Forelimb muscle (tissue), 1 donor: ENCODE measurements at places on chromosomes 2 and 18.

DNA sequence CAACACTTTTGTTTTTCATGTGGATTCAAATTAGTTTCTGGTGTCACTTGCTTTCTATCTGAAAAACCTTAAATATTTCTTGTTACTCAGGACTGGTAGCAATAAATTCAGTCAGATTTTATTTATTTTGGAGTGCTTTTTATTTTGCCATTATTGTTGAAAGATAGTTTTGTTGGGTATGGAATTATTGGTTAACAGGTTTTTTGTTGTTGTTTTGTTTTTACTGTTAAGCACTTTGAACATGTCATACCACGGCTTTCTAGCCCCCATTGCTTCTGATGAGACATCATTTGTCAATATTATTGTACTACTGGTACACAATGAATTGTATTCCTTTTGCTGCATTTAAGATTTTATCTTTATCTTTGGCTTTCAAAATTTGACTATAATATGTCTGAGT is 12.9 kb upstream of the SFT2D3 start:
- no peak for DNase-seq

- no peak for DNase-seq
Observed at GRCh38 chr18:62379051-62379450, 53.9 kb downstream of the TNFRSF11A start.

GRCh38 chr2:46653539-46653938 is 174.2 kb downstream of the TMEM247 start:
- DNase-seq: no peak

DNA sequence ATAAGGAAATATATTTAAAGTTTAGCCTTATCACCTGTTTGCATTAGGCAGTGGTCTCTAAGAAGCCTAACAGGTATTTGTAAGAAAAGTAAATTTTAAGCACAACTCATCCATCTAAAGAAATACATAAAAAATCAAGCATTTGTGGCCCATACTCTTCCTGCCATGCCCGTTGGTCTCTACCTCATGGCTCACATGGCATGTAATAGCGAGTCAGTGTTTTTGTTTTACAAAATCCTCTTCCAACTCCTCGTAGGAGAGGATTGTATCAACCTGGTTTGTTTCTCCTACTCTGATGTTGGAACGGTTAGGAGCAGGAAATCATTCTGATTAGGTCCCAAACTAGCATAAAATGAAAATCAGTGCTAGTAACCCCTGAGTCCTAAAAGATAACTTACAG is 91.8 kb downstream of the FMNL2 start:
- DNase-seq: no peak

- no peak for DNase-seq
Observed at GRCh38 chr2:209946539-209946938, 55.9 kb upstream of the RPE start.

DNA sequence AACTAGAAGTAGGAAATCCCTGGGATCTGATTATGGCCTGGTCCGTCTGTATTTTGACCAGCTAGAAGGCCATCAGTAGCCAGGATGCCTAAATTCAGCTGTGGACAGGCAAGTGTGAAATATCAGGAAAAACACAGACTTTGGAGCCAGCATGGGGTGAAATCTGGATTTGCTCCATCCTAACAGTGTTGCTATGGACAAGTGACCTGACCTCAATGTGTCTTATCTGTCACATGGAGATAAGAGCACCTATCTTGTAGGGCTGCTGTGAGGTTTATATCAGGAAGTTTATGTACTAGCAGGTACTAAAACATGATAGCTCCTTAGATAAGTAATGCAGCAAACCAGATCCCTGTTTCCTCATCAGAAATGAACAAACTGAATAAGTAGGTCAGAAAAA is 460.4 kb downstream of the STK39 start:
- DNase-seq: no peak

DNA sequence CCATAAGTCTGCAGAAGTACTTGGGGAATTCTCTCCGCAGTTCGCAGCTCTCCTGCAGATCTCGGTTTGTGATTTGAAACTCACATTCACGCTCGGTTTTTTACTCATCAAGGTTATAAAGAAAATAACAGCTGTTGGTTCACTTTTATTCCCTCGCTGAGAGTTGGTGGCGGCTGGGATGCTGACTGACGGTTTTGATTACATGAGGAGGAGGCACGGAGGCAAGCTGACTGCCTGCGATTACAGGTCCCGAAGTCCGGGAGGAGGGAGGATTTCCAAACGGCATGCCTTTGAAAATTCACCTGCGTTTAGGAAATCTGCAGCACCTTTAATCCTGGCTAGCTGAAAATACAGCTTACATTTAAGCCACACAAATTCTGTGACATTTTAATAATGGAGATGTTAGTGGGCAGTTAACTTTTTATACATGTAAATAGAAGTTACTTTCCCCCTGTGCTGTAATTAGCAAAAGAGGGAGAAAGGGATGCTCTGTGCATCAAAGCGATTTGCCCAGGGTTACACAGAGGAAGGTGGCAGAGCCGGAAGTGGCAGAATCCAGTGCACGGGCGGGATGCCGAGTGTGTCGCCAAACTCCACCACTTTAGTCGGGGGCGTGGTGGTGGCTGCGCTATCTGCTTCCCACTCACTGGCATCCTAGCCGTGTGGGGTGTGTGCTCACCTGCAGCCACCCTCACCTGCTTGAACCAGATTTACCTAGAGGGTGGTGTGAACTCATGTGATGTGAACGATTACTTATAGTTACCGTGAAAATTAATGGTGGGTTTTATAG is 14.7 kb downstream of the AGAP1 start:
- DNase-seq: no peak

- DNase-seq: no peak
Observed at GRCh38 chr18:26635466-26635865, 87.1 kb upstream of the KCTD1 start.

DNA sequence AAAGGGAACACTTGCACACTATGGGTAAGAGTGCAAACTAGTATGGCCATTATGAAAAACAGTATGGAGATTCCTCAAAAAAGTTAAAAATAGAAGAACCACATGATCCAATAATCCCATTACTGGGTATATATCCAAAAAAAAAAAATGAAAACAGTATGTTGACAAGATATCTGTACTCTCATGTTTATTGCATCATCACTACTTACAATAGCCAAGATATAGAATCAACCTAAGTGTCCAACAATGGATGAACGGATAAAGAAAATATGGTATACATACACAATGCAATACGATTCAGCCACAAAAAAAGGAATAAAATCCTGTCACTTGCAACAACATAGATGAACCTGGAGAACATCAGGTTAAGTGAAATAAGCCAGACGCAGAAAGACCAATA is 73.3 kb downstream of the LOXHD1 start:
- no peak for DNase-seq

GRCh38 chr2:199596549-199596948 is 138.8 kb upstream of the SATB2 start:
- DNase-seq: no peak

GRCh38 chr2:113173542-113174375 is at the start of gene PSD4:
TSS of gene PSD4 (plus strand) at chr2:113173971. CDS start at chr2:113182457, 8,486 bp downstream.
- no peak for DNase-seq
